ENCODE measurements at places on chromosomes 16 and 17.
A peak's percentile ranks its signal among the peaks of the same experiment; 100 is the strongest.

- peaks cover 34% of the 10 kb centered on the region for H3K36me3 ChIP-seq
- H3K4me1 ChIP-seq: peaks cover 3% of the 10 kb centered on the region
- no peaks in the 10 kb centered on the region for H3K27me3 ChIP-seq
- H3K4me3 ChIP-seq: no peak overlapping the region
These were observed 19.2 kb downstream of the ZC3H18 start for GRCh38 chr16:88589441-88589840.

DNA sequence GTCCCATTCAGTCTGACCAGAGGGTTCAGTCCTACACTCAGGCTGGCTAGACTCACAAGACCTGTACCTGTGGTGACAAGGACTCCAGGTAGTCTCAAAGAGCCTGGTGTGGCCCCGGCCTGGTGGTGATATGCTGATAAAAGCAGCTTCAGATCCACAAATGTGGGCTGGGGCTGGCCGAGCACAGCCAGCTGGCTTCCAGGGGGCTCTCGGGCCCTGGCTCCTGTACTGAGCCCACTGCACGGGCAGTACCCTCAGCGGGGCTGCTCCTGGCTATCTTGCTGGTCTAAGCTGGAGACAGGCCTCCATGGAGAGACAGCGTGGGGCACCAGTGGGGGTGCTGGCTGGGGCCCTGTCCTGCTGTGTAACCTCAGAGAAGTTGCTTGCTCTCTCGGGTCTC is 4.3 kb downstream of the SMIM5 start:
- no peaks in the 10 kb centered on the region for H3K36me3 ChIP-seq
- no peak for DNase-seq
- no peak overlapping the region for H3K4me3 ChIP-seq
- H3K4me1 ChIP-seq: peaks cover 69% of the 10 kb centered on the region

DNA sequence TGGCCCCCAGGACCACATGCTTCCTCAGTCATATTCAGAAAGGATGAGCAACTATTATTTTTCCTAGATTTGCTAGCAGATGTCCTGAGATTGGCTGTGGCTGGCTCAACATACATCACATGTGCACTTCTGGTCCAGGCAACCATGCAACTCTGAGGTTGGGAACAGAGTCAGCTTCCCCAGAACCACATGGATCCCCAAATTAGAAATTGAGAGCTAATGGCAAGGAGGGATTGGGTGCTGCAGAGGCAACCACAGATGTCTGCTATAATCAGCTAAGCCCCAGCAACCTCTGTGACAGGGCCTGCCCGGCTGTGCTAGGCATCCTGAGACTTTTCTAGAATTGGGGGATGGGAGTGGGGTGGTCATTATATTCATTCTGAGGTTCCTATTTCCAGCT is 33.8 kb upstream of the CLEC18A start:
- H3K4me1 ChIP-seq: peaks cover 25% of the 10 kb centered on the region
- H3K27ac ChIP-seq: peak overlapping the region; percentile 98
- H3K27me3 ChIP-seq: no peaks in the 10 kb centered on the region
- no peak overlapping the region for H3K4me3 ChIP-seq
- DNase-seq: peak; percentile 12

DNA sequence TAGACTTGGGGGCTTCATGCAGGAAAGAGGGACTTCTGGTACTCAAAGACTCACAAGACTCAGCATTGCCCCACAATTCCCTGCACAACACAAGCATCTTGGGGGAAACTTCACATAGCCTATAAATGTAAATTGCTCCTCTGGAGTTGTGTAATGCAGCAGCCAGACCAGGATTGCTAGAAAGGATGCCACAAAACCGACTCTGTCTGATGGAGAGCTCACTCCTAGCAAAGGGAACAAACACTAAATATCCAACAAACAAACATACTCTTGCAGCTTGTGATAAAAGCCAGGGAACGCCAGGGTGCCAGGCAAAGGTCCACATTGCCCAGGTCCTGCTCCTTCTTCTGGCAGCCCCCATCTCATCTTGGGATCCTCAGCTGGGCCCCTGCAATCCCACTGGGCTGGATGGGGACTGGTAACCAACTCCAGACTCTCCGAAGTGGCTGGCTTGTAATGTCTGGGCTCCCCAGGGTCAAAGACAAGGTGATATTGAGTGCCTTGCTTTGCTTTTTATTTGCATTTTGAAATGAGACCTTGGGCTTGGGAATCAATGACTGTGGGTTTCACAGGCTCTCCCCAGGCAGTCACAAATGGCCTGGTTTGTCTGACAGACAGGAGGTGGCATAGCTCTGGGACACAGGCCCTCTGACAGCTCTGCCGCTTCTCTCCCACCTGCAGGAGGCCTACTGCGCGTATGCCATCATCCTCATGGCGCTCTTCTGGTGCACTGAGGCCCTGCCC is 15.3 kb downstream of the SLC13A2 start:
- DNase-seq: no peak
- no peaks in the 10 kb centered on the region for H3K27me3 ChIP-seq
- no peaks in the 10 kb centered on the region for H3K36me3 ChIP-seq
- no peak overlapping the region for H3K27ac ChIP-seq

- no peak overlapping the region for H3K4me3 ChIP-seq
- H3K27ac ChIP-seq: peak overlapping the region; percentile 30
- peak; percentile 94 for DNase-seq
- no peaks in the 10 kb centered on the region for H3K36me3 ChIP-seq
- peaks cover 29% of the 10 kb centered on the region for H3K4me1 ChIP-seq
These were observed 1.5 kb downstream of the COL1A1 start for GRCh38 chr17:50199803-50200456.

DNA sequence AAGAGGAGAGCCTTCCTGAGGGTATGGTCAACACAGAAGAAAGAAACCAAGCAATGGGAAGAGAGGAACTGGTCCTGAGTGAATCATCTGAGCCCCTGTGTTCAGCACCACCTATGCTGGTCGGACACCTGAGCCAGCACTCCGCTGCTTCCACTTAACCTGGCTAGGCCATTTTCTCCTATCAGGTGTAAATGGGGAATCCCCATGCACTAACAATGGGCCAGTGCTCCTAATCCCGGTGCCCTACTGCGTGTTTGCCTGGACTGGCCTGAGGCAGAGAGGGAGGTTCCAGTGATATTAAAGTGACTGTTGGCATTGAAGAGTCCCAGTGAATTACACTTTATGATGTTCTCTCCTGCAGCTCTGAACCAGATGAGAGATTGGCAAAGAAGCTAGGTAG is 34.4 kb upstream of the XYLT2 start:
- DNase-seq: no peak
- H3K4me3 ChIP-seq: no peak overlapping the region
- H3K27me3 ChIP-seq: no peaks in the 10 kb centered on the region
- H3K36me3 ChIP-seq: no peaks in the 10 kb centered on the region
